ENCODE measurements at places on chromosomes 7 and 10. TPM values are rescaled to one million over a fixed set of nuclear protein-coding genes. Genes with fewer than 3 reads are reported as not detected.

DNA sequence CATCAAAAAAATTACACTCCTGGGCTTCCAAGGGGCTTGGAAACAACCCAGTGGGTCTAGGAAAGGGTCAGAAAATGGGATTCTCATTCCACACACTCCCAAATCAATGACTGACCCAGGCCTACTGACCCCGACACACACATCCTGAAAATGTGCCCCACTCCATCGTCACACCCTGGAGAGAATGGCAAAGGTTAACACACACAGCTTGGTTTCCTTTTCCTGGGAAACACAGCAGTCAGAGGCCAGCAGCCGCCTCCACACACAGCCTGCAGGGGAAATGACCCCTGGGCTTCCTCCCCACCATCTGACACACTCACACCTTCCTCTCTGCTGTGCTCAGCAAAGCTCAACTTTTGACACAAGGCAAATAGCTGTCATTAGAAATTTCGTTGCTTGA lies 42.9 kb downstream of the SH3PXD2A start:
- no peak overlapping the region for H3K4me3 ChIP-seq
- H3K27me3 ChIP-seq = no peaks in the 10 kb centered on the region
- H3K4me1 ChIP-seq = no peaks in the 10 kb centered on the region
- H3K36me3 ChIP-seq = no peaks in the 10 kb centered on the region
- no peak overlapping the region for H3K27ac ChIP-seq
- no peak for DNase-seq

DNA sequence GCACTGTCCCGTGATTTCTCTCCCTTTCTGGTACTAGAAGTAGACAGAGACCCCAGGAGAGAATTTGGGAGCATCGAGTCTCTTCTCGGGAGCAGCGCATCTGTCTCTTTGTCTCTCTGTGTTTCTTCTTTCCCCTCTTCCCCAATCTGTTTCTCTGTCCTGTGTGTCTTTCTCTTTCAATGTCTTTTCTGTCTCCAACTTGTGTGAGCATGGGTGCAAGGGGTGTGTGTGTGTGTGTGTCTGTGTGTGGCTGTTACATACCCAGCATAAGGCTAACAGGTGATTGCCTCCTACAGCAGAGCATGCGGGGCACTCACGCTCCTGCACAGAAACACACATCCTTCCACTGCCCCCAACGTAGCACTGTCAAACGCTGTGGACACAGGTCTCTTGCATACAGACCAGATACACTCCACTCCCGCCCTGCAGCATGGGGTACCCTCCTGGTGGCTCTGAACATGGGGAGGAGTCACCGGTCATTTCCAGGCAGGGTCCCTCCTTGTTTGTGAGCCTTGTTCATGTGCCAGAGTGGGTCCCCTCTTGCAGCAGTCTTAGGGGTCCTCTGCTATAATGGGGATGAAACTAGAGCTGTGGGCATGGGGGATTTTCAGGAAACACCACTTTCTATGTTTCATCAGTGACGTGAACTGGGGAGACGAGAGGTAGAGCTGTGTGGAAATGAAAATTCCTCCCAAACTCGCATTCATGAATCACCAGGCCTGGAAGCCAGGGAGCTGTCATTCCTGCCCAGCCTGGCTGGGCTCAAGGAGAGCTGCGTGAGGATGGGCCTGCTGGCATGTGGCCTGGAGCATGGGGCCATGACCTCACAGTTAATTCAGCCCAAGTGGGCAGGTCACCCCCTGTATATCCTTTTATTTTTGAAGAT lies 980 bp downstream of the ADAMTS14 start:
- H3K36me3 ChIP-seq = no peaks in the 10 kb centered on the region
- no peak for DNase-seq
- no peak overlapping the region for H3K27ac ChIP-seq
- peaks cover 40% of the 10 kb centered on the region for H3K27me3 ChIP-seq
- no peak overlapping the region for H3K4me3 ChIP-seq

GRCh38 chr10:126016882-126017281 lies 120.5 kb downstream of the FANK1 start:
- no peaks in the 10 kb centered on the region for H3K4me1 ChIP-seq
- DNase-seq = no peak
- H3K36me3 ChIP-seq = no peaks in the 10 kb centered on the region
- no peak overlapping the region for H3K27ac ChIP-seq
- H3K27me3 ChIP-seq = no peaks in the 10 kb centered on the region

The ASCC1 gene
- 19.0 TPM for total RNA-seq

GRCh38 chr7:86942081-86942480 lies 117.4 kb downstream of the ELAPOR2 start:
- no peak overlapping the region for H3K4me3 ChIP-seq
- no peaks in the 10 kb centered on the region for H3K4me1 ChIP-seq
- no peak overlapping the region for H3K27ac ChIP-seq
- H3K36me3 ChIP-seq = no peaks in the 10 kb centered on the region

DNA sequence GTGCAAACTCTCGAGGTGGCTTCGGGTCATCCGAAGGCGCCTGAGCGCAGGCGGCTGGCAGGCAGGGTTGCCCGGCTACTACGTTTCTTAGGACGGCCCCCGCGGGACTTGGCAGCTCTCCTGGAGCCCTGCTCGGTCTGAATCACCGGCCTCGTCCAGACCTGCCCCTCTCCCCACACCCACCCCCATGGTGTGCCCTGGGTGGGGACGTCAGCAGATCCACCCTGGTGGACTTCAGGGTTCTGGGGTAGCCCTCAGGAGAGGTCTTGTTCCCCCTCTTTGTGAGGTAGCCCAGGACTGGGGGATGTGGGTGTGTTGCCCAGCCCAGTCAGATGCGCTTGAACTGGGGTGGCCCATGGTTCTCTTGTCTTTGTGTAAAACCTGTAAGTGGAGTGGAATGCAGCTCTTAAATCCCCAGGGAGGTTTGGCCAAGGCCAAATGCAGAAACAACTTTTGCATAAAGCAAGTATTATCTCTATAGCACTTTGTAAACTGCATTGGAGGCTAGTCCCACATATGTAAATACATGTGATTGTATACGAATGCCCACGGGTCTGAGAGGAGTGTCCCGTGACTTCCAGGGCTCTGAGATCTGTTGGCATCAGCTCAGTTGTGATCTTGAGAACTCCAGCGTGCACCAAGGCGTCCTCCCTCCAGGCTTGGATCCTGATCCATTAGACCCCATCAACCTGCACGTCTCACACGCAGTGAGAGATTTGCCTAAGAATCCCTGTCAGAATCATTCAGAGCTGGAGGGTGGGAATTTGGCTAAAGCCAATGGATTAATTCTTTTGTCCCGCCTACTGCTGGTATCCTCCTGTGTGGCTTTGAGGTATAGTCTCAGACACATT lies 1.8 kb downstream of the PFKFB3 start:
- H3K27ac ChIP-seq = no peak overlapping the region
- peaks cover 44% of the 10 kb centered on the region for H3K4me1 ChIP-seq
- no peaks in the 10 kb centered on the region for H3K27me3 ChIP-seq

The MRLN gene
- total RNA-seq = 0.56 TPM

The METTL27 gene
- total RNA-seq = 2.1 TPM

GRCh38 chr7:45259966-45260646 lies 102.5 kb downstream of the RAMP3 start:
- H3K4me3 ChIP-seq = no peak overlapping the region
- H3K27ac ChIP-seq = no peak overlapping the region
- peaks cover 8% of the 10 kb centered on the region for H3K4me1 ChIP-seq
- peak; percentile 77 for DNase-seq
- peaks cover 6% of the 10 kb centered on the region for H3K27me3 ChIP-seq

The PRXL2A gene
- 4.6 TPM for total RNA-seq

- peaks cover 63% of the 10 kb centered on the region for H3K36me3 ChIP-seq
- H3K4me3 ChIP-seq = no peak overlapping the region
- no peaks in the 10 kb centered on the region for H3K27me3 ChIP-seq
- no peaks in the 10 kb centered on the region for H3K4me1 ChIP-seq
These were observed 28.6 kb downstream of the PPP3CB start for GRCh38 chr10:73467206-73467605.

DNA sequence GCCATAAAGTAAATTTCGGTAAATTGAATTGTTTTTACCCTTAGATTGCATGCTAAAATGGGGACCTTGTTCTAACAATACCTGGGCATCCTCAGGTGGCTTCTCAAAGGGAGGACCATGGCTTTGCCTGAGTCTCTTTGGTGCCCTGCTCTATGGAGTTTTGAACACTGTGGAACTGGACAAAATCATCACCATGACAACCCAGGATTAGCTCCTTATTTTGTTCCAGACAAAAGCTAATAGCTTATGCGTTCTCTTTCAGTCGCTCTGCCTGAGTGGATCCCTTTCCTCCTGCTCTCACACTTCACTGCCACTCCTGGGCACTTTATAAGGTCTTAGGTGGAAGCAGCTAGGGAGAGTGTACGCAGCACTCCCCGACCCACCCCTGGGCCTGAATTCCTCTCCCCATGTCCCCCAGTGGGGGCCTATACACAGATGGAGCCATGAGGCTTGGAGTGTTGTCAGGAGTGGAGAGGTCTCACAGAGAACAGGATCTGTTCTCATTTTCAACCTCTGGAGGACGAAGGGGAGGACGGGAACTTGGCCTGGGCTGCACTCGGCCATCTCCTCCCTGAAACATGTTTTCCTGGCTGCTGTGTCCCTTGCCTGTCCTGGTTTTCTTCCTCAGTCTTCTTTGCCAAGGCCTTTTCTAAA lies 19.0 kb downstream of the ADCYAP1R1 start:
- H3K4me3 ChIP-seq = no peak overlapping the region
- H3K27ac ChIP-seq = no peak overlapping the region
- no peaks in the 10 kb centered on the region for H3K27me3 ChIP-seq
- no peaks in the 10 kb centered on the region for H3K36me3 ChIP-seq

DNA sequence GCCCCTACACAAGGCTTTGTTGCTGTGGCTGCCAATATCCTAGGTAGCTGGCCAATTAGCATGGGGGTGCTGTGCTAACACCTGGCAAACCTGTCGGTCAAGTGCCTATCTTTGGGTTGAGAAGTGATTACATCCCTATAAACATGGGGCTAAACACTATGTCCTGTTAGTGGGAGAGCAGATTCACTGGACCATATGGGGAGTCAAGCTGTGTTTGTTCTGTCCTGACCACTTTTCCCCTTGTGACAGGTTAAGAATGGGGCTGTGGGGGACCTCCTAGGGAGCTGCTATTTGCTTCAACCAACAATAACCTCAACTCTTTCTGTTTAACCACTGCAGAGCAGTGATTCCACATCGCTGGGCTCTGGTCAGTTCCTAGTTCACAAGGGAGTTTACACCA lies 151.5 kb upstream of the AOAH start:
- no peak overlapping the region for H3K27ac ChIP-seq
- H3K4me3 ChIP-seq = no peak overlapping the region
- peaks cover 89% of the 10 kb centered on the region for H3K36me3 ChIP-seq

DNA sequence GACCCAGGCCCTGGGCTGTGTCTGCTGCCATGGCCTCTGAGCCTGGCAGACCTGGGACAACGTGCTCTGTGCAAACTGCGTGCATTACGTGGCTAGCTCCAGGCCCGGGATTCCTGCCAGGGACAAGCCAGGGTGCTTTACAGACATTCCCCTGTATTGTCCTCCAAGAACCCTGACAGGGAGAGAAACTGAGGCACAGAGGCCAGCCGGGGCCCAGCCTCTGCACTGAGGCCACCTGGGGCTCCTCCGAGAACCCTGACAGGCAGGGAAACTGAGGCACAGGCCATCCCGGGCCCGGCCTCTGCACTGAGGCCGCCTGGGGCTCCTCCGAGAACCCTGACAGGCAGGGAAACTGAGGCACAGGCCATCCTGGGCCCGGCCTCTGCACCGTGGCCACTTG lies 64.9 kb downstream of the CFAP46 start:
- DNase-seq = no peak
- no peaks in the 10 kb centered on the region for H3K27me3 ChIP-seq
- no peak overlapping the region for H3K27ac ChIP-seq
- H3K4me1 ChIP-seq = no peaks in the 10 kb centered on the region

GRCh38 chr7:139698844-139699243 lies 79.0 kb downstream of the HIPK2 start:
- no peak overlapping the region for H3K4me3 ChIP-seq
- peaks cover 20% of the 10 kb centered on the region for H3K36me3 ChIP-seq
- no peak overlapping the region for H3K27ac ChIP-seq
- H3K4me1 ChIP-seq = peaks cover 8% of the 10 kb centered on the region
- H3K27me3 ChIP-seq = no peaks in the 10 kb centered on the region

- H3K27ac ChIP-seq = no peak overlapping the region
- peaks cover 9% of the 10 kb centered on the region for H3K36me3 ChIP-seq
- no peak for DNase-seq
These were observed 29.7 kb downstream of the IL15RA start for GRCh38 chr10:5947471-5948207.
